ENCODE measurements at places on chromosomes 5 and 9.

DNA sequence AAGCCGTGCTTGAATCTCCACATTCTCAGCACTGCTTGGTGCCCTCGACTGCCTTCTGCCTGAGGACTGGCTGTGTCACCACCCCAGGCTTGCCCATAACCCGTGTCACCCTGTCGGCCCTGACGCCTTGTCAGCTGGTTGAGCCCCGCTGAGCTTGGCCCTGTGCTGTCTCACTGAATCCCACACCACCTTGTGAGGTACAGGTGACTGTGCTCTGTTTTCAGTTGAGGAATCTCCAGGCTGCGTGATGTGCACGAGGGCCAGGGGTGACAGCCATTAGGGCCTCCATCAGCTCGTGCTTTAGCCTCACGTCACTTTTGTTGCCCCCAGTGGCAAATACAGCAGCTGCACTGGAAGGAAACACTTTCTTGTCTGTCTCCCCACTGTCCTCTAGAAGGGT is 90.7 kb downstream of the CACNA1B start:
- DNase-seq: no peak

- DNase-seq: peak; percentile 18
Measured at GRCh38 chr5:117454716-117455212, 880.1 kb upstream of the SEMA6A start.

- DNase-seq: no peak
Measured at GRCh38 chr5:115840873-115841272, 492 bp downstream of the ATG12 start.

- DNase-seq: no peak
Measured at GRCh38 chr5:54728588-54728915, 211.0 kb downstream of the SNX18 start.

DNA sequence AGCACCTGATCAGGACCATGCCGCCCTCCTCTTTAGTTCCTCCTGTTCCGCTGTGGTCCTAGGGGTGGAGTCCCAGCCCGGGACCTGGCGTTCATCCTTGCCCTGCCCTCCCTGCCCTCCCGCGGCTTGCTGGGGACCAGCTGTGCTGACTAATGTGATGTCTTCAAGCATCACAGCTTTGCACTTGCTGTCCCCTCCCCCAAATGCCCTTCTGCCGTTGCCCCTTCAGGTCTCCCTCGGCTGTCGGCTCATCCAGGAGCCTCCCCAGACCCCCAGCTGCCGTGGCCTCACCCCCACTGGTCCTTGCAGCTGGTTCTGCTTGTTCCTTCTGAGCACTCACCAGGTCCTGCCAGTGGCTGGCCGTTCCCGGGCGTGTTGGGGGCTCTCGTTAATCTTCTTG is 19.9 kb downstream of the RXRA start:
- DNase-seq: peak; percentile 35
